ENCODE measurements at places on chromosomes 4 and X.
A peak's percentile ranks its signal among the peaks of the same experiment; 100 is the strongest.

DNA sequence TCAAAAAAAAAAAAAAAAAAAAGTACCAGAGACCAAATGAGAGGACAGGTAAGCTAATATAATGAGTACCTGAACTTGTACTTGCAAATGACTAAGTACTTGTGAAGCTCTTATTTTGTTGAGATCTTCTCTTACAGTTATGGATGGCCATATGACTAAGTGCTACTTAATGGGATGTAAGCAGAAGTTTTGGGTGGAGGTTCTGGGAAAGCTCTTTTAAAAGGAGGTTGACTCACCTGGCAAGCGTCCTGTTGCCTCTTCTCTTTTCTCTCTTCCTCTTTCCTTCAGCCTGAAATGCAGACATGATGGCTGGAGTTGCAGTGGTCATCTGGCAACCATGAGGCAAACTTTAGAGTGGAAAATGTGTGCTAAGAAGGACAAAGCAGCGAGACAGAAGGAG lies 36.9 kb upstream of the MED14 start:
- DNase-seq = no peak

GRCh38 chr4:42600578-42600977 lies 56.3 kb downstream of the ATP8A1 start:
- no peak for DNase-seq

GRCh38 chr4:70709611-70710205 lies 12.1 kb upstream of the RUFY3 start:
- no peak for DNase-seq

DNA sequence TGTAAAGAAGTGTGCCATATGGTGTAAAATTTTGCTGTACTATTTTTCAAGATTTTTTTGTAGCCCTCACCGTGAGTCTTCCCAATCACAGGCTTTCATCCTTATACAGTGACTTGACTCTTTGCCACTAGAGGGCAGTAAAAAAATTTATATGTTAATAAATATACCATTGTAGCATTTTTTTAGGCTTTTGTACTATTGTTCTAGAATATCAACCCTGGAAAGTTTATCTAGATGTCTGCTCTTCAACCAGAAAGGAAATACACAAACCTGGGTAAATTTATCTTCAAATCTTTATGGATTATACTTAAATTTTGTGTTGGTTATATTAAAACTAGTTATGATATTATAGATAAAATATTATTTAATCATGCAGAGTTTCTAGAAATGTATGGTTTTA lies 235.3 kb downstream of the TENM3 start:
- DNase-seq = no peak

DNA sequence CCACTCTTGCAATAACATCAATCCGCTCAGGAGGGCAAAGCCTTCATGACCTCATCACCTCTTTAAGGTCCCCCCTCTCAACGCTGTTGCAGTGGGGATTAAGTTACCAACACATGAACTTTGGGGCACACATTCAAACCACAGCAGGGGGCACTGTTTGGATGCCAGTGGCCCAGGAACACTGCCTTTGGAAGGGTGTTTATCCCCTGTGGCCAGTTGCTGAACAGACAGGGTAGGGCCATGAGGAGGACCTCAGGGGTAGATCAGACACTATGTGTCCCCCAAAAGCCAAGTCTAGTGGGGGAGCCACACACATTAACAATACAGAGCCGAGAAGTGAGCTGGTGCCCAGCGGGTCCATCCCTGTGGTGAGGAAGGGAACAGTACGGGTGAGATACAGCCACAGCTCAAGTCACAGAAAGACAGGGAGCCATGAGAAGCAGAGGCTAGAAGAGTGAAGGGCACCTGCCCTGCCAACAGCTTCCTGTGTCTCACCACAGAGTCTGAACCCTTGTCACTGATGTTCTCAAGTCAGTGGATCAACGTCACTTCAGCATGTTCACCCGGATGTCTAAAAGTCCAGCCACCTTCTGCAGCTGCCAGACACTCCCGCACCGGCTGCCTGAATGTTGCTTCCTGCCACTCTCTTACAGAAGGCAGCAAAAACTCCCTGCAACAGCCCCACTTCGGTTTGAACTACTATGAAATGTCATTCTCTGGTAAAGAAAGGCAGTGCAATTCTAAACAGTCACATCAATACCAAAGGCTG lies 19.9 kb upstream of the MXD4 start:
- DNase-seq = no peak

GRCh38 chr4:97845758-97846157 lies 297.5 kb downstream of the STPG2 start:
- no peak for DNase-seq

DNA sequence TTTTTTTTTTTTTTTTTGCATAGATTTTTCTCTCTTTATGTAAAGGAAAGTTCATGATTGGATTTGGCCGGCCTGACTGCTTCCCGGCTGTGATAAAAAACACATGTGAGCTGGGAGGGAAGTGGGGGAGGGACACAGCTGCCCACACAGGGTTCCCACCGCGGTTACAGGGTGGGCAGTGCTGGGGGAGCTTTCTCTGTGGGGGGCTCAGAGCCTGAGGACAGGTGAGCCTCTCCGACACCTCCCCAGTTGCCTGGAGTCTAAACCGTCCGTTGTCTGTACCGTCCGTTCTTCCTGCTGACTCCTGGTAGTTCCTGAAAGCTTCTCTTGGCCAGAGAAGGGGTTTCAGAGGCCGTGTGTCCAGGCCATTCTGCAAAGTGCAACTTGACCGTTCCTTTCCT lies 21.8 kb downstream of the SHOX start:
- DNase-seq = no peak

DNA sequence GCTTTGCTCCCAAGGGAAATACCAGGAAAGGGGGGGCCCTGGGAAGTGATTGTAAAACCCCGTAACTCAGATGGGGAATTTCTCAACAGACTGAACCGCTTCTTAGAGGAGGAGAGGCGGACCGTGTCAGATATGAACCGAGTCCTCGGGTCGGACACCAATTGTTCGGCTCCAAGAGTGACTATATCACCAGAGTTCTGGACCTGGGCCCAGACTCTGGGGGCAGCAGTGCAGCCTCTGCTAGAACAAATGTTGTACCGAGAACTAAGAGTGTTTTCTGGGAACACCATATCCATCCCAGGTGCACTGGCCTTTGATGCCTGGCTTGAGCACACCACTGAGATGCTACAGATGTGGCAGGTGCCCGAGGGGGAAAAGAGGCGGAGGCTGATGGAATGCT lies 1.0 kb downstream of the PNMA3 start:
- no peak for DNase-seq

GRCh38 chrX:133869270-133869669 lies 116.1 kb downstream of the GPC3 start:
- DNase-seq = no peak

DNA sequence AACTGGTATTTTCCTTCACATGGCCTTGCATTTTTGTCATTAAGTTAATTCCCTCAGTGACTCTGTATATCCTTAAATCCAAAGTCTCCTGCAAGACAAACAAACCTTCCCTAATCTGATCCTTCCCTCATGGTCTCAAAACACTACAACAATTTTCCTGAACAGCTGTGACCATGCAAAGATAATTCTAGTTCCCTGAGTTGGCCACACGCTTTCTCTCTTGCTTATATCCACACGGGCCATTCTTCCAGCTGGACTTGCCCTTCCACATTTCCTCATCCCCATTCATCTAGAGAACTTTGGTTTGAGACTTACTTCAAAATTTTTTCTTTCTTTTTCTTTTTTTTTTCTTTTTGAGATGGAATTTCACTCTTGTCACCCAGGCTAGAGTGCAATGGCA lies 1590.7 kb downstream of the STIM2 start:
- no peak for DNase-seq

- DNase-seq = no peak
These were observed 408.5 kb downstream of the KLHL13 start for GRCh38 chrX:117707948-117708743.

DNA sequence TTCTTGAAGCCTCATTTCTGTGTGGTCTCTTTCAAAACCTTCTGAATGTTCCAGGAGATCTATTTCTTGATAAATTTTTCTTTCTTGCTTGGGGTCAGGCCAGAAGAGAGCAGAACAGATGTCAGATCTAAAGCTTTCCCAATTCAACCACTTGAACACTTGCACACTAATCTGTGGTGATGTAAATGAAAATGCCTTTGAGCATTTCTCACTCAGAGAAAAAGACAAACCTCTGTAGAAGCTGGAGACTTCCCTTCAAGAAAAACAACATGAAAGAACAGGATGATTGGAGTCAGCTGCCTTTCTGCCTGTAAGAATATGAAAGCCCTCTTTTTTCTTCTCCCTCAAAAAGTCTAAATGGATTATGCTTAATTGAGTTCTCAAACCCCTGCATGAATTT lies 11.2 kb downstream of the IGFBP7 start:
- no peak for DNase-seq

- DNase-seq = peak; percentile 41
These were observed at the start of gene ZFX for GRCh38 chrX:24149351-24150050. TSS of gene ZFX (plus strand) at chrX:24149729. CDS start at chrX:24172743, 23,014 bp downstream.

DNA sequence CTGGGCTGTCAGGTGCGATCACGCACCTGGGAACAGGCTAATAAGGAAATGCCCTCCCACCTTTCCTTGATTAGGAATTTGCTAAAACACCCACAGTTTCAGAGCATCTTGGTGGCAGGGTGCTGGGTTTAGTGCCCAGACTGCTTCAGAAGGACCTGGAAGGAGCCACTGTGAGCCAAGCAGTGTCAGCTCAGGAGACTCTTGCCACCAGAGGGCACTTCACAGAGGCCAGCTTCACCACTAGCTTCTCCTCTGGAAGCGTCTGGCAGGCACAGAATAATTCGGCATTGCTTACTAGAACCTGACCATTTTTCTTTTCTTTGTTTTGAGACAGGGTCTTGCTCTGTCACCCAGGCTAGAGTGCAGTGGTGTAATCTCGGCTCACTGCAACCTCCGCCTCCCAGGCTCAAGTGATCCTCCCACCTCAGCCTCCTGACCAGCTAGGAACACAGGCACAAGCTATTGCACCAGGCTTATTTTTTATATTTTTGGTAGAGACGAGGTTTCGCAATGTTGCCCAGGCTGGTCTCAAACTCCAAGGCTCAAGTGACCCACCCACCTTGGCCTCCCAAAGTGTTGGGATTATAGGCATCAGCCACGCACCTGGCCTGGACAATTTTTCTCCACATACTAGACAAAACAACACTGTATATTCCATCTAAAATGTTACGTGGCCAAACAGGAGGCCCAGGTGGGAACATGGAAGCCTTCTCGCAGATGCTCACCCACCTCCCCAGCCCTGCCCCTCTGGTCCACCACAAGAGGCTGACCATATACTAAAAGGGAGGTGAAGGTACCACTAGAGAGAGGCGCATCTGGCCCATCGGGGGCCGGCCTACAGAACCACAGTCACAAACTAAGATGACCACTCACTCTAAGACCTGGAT lies 14.1 kb downstream of the NOP14 start:
- DNase-seq = peak; percentile 59

GRCh38 chr4:168743601-168744000 lies 246.7 kb downstream of the PALLD start:
- DNase-seq = no peak

GRCh38 chr4:144754562-144755410 lies 108.8 kb downstream of the HHIP start:
- DNase-seq = no peak

- DNase-seq = no peak
These were observed 322.5 kb upstream of the GATB start for GRCh38 chr4:152083338-152083737.

DNA sequence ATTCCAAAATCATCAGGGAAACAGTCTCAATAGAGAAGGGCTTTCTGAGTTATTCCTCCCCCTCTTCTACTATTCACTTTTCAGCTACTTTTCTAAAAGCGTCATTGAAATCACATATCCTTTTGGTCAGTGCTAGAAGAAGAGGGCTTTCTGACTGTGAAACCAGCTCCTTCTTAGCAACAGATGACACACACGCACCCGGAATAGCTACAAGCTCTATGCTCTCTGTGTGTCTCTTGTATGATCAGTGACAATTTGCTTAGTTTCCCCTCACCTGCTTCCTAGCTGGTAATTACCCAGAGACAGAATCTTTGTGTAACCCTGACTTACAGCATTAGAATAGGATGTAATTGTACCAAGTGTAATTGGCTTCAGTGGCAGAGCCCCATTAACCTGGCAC lies 268.1 kb upstream of the SLITRK2 start:
- DNase-seq = no peak

GRCh38 chrX:54708404-54708803 lies 89.7 kb downstream of the ITIH6 start:
- DNase-seq = no peak

DNA sequence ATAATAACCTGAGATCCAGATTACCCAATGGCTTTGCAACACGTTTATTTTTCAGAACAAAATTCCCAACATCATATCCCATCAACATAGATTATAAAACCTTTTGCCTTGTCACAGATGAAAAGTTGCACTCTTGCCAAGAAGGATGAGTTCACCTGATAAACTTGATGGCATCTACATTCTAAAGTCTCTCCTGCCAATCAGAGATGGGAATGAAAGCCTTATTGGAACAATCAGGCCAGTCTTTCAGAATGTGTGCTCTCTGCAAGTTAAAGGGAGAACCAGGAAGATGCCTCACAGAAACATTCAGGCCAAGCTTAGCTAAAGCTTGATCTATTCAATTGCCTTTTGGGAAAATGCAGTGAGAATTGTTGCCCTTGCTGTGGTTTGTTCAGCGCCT lies 1.3 kb downstream of the LPAR4 start:
- DNase-seq = no peak

DNA sequence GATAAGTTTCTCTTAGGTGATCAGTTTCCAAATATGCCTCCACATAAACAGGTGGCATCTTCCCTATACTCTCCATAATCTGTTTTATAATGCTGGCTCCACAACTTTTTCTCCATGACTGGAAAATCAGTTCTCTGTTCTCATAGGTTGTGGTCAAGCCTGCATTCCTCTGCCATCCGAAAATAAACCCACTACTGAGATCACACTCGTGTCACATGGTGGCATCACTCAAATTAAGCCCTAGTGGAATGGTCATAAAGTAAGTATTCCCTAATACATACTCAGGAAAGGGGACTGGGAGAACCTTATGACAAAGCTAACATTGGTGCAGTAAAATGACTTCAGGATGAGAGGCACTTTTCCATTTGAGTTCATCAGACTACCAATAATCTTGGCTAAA lies 37.6 kb downstream of the MAGED4B start:
- no peak for DNase-seq

DNA sequence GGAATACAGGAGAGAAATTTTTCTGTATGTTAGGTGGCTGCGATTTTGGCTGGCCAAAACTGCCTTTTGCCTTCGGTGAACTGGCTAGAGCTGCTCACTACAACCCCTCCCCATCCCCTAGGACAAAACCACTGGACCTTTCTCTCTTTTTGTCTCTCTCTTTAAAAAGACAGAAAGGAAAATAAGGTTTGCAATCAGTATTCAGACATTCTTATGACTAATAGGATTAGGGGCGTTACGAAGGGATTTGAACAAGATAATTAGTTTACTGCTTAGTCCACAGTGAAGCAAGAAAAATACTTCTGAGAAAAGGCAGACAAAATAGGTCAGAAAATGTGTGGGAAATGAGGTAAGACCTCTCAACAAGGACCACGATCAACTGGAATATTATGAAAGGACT lies 180.4 kb downstream of the SLIT2 start:
- DNase-seq = no peak

DNA sequence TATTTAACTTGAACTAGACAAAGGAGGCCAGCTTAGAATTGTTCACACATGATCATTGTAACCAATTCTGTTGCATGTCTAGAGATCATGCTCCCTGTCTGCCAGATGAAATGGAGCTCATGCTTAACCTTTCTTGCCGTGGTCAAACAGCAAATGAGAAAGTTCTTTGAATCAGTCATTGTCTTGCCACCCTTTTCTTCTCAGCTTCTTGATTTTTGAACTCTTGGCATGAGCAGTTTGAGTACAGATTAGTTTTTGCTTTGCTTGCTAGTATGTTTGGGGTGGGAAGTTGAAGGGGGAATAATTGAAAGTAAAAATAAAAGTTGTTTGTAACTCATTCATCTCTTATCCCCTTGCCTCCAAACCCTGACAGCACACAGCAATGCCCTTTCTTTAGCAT lies 4.7 kb downstream of the MTM1 start:
- DNase-seq = no peak
